Stimulated activated CD4-positive, alpha-beta T cell treated with anti-CD3 and anti-CD28 coated beads, Interleukin-15, amount 100 ng/mL, for 1 hour (primary cell): ENCODE measurements at places on chromosomes 1 and 21.

DNA sequence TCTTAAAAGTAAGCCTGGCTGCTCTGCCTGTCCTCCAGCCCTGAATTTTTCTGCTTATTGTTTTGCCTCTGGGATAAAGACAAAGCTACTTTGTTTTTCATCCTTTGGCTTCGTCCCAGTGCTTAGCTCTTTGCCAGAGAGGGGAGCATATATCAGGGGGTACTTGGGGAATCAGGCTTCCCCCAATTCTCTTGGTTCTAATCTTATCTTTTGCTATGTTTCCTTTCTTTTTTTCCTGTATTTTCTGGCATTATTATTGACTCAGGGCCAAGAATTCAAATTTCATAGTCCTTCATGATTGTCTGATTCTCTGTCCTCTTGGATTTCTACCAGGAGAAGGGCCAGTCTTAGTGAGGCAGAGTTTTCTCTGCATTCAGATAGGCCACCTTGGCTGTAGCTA is 51.2 kb downstream of the GIPC2 start:
- DNase-seq = no peak

- DNase-seq = no peak
Observed at GRCh38 chr1:12204754-12205658, 24.8 kb upstream of the VPS13D start.

GRCh38 chr1:15328351-15329103 is 81.2 kb upstream of the EFHD2 start:
- DNase-seq = no peak

- no peak for DNase-seq
Observed at GRCh38 chr1:7898962-7899361, 41.7 kb downstream of the TNFRSF9 start.

GRCh38 chr1:3787745-3788605 is 8.3 kb downstream of the LRRC47 start:
- no peak for DNase-seq

- DNase-seq = no peak
Observed at GRCh38 chr1:44962729-44963128, 23.7 kb downstream of the EIF2B3 start.

DNA sequence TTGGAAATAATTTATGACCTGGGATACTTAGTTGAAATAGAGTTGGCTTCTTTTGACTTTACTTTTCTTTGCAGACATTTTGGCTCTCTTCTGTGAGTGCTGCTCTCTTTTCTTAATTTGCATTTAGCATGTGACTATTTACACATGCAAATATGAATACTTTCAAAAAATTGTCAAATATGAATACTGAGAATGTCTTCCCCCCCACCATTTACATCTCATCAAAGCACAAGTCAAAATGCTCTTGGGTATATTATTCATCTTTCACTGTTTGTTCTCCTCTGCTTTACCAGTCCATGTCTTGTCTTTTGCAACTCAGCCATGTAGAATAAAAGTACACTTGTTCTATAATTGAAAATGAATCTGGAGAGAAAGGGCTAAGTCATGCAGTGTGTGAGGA is 126.5 kb downstream of the HHIPL2 start:
- DNase-seq = no peak

GRCh38 chr1:6299557-6300165 is 38.8 kb upstream of the GPR153 start:
- DNase-seq = no peak

DNA sequence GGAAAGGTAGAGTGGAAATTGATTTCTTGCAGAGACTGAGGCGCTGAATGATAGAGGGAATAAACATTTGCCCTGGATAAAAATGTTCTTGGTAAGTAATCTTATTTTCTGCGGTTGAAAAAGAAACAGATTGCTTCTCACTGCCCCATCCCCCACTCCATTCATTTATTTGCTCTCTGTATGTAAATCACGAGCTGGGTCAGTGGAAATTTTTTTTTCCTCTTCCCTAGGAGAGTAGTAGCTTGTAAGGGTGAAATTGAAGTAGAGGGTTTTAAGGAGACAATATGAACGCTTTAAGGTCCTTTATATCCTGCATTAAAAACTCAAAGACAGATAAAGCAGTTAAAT is 1.4 kb upstream of the BRINP3 start:
- no peak for DNase-seq

GRCh38 chr1:170010443-170010842 is 64.1 kb downstream of the KIFAP3 start:
- DNase-seq = no peak

DNA sequence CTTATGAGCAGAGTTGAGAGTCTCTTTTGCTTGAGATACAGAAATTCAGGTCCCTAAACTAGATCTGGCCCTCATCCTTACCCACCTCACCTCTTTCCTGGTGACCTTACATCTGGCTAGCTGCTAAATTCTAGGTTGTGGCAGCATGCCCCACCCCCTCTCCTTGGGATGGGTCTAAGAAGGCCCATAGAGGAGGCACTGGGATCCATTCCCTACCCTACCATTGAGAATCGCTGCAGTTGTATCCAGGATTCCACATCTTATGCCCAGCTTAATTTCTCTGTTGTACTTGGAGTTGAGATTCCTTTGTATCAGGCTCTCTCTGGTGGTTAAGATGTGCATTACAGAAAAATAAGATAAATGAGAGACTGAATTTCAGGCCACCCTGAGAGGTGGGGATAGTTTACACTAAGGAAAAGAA is 9.5 kb upstream of the TMEM39B start:
- no peak for DNase-seq

DNA sequence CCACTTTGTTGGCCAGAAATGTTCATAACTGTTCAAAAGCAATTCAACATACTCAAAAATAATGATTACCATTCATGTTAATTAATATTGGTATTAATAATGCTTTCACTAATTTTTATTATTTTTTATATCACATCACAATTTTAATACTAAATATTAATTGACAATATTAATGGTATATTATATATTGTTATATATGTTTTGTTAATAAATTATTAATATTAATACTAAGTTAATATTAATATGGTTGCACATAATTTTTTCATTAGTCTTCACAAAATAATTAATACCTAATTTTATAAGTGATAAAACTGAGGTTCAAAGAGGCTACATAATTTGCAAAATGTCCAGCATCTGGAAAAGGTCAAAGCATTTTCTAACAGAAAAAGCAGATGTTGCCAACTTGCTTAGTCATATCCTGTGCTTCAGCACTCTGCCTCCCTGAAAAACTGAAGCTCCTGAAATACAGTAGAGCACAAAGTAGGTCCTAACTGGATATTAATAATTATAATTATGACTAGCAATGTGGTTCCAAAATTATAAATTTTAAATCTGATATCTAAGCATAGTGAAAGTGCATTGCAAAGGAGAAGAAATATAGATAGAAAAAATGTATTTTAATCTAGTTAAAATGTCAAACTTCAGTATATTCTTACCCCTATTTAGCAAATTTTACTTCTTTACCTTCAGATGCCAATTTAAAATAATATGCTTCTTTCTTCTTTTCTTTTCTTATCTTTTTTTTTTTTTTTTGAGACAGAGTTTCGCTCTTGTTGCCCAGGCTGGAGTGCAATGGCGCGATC is 123.2 kb upstream of the TNFSF4 start:
- no peak for DNase-seq

DNA sequence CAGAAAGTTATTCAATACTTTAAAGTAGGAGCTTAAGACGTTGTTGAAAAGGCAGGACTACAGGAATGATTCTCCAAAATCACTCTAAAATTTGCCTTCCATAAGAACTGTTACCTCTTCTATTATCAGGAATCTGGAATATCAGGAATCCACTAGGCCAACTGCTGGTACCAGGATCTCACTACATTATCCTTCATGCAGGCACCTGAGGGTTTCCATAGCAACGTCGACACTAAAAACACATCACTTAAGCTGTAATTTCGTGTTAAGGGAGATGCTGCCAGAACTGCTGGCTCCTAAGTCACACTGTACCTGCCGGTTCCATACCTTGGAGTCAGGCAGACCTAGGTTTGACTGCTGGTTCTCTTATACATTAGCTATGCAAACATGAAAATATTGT is 139.7 kb upstream of the C1orf87 start:
- DNase-seq = no peak

- no peak for DNase-seq
Observed at GRCh38 chr1:179973198-179974110, 18.8 kb downstream of the CEP350 start.

GRCh38 chr1:52707927-52708655 is 9.9 kb upstream of the COA7 start:
- no peak for DNase-seq

DNA sequence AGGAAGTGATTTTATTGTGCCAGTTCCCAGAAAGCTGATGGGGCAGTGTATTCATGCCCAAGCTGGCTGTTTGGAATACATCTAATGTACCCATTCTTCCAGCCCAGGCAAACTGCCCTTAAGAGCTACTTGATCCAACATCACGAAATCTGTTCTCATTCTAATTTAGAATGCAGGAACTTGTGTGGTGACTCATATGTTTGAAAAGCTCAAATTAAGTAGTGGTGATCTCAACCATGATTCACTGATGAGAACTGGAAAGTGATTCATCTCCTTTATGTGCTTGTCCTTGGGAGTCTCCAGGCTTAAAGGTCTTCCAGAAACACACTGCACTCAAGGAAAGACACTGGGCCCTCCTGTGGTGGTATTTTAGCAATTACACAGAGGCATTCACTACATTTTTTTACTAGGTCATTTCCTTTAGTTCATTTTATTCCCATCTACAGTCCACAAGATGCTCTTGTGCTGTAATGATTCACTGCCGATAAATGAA is 65.4 kb downstream of the RPE65 start:
- DNase-seq = no peak

- DNase-seq = no peak
Observed at GRCh38 chr1:30746212-30747032, 11.2 kb downstream of the LAPTM5 start.

GRCh38 chr1:208162903-208163302 is 81.3 kb downstream of the PLXNA2 start:
- no peak for DNase-seq

DNA sequence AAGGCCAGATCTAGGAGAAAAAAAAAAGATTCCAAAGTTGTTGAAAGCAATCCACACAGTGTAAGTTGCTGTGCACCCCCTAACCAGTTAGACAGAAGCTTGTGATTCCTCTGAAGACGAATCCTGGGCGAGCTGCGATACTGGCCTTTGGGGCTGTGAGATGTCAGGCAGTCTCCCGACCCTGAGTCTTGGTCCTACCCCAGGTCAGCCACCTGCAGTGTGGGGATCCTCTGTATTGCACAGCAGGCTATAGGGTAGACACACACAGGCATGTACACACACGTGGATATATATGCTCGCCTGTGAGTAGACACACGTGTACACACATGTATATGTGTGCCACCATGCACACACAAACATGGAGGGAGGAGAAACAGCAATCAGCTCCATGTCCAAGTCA is 12.9 kb downstream of the ACTRT2 start:
- no peak for DNase-seq

GRCh38 chr21:37358397-37358796 is 8.2 kb upstream of the DYRK1A start:
- DNase-seq = no peak

- DNase-seq = no peak
Observed at GRCh38 chr1:171661076-171661650, 8.7 kb upstream of the MYOC start.

- no peak for DNase-seq
Observed at GRCh38 chr1:220448217-220448616, 79.7 kb upstream of the MARK1 start.

DNA sequence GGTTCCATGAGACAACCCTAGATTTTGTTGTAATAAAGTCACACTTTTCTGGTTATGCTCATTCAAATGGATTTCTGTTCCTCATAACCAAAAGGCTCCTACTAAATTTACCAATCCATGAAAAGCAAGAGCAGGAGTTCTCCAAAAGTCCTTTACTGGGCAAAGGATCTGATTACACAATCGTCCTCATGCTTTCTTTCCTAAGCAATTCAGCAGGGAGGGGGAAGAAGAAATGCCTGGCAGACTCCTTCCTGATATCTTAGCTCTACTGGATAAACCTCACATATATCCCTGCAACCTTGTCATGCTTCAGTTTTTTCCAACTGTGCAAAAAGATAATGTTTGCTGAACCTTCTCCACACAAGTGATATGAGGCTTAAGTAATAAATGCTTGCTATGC is 67.6 kb upstream of the GUCA2B start:
- no peak for DNase-seq

DNA sequence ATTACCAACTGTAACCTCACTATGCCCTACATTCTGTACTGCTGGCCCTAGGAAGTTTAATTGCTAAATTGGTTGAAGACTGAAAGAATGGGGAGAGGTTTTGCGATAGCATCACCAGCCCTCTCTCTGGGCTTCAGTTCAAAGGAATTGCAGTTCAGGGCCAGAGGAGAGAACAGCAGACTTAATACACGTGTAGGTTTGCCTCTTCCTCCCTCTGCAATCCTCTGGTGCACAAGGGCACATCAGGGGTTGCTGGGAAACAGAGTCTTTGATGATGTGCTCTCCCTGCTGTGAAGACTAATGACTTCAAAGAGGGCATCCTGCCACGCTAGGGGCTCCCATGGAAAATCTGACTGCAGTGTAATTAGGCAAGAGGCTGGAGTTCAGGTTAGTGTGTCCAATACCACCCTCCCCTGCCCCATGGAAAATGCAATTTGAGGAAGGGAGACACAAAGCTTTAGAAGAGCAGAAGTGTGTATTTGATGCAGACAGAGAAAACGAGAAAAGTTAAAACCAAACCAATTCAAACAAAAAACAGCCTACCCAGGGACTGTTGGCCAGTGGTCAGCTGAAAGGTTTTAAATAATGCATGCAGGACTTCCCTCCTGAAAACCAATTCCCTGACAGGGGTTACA is 167.9 kb downstream of the ASTN1 start:
- DNase-seq = no peak

- no peak for DNase-seq
Observed at GRCh38 chr1:23383577-23384311, 14.1 kb upstream of the ZNF436 start.

GRCh38 chr1:57674801-57675200 is 250.9 kb upstream of the DAB1 start:
- no peak for DNase-seq

GRCh38 chr1:230392536-230392909 is 33.6 kb downstream of the PGBD5 start:
- no peak for DNase-seq

GRCh38 chr1:89800022-89800655 is 20.7 kb upstream of the LRRC8D start:
- DNase-seq = no peak

GRCh38 chr1:100400404-100400803 is 48.1 kb downstream of the CDC14A start:
- peak; percentile 39 for DNase-seq

DNA sequence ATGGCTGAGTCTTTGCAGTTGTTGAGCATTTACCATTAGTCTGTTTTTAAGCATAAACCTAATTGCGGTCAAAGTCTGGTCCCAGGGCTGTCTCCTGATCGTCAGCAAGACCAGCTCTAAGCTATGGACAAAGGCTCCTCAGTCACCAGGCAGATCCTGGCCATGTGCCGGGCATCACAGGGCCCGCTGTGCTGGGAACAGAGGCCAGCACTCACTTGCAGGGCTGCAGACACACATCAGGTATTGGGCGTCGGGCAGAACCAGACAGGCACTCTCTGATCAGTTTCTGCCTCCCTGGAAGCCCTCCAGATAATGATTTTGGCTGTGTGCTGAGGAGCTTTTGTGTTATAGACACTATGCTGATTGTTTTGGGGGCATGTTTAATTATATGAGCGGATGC is 26.6 kb downstream of the TMEM51 start:
- DNase-seq = no peak

GRCh38 chr1:180157576-180158057 is 2.9 kb downstream of the QSOX1 start:
- DNase-seq = no peak

GRCh38 chr21:33261635-33262034 is 4.5 kb upstream of the IL10RB start:
- no peak for DNase-seq

- no peak for DNase-seq
Observed at GRCh38 chr1:118151312-118151937, 33.6 kb downstream of the SPAG17 start.
